ENCODE measurements at places on chromosomes 3 and 15.

DNA sequence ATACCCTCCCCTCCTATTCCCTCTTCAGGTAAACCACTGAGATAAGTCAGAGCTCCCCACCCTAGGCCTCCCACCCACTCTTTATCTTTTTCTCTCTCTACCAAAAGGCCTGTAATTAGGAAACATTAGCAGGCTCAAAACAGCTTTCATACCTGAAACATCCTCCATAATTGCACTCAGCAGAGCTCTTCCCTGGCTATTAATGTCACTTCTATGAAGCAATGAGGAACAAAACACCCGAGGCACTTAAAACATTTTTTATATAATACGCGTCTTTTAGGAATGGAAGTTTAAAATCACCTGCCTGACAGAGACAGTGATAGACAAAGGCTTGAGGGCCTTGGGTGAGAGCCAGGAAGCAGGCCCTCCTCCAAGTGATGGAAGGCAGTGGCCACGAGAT lies 138.9 kb downstream of the EPHB1 start:
- DNase-seq: no peak

DNA sequence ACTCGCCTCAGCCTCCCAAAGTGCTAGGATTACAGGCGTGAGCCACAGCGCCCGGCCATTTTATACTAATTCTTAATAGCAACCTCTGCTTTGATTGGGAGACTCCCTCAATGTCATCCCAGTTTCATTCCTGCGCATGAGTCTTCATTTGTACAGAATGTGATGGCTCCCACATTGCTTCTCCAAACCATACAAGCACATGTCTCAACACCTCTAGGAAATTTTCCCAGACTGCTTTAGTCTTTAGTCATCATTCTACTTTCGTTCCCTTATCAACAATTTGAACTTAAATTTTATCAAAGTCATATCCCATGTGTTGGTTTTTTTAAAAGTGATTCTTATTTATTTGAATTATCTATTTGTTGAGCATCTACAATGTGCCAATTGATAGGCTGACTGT lies 58.1 kb downstream of the SNX4 start:
- no peak for DNase-seq

GRCh38 chr3:18438586-18438985 lies 13.4 kb upstream of the SATB1 start:
- DNase-seq: peak; percentile 17

GRCh38 chr3:119240101-119240590 lies 532 bp downstream of the B4GALT4 start:
- DNase-seq: no peak

- DNase-seq: no peak
Observed at GRCh38 chr3:143578810-143579435, 269.3 kb downstream of the SLC9A9 start.
